Stimulated activated CD4-positive, alpha-beta T cell treated with anti-CD3 and anti-CD28 coated beads, Interleukin-12 subunit alpha, Interleukin-12 subunit beta, amount 100 ng/mL, for 48 hours (primary cell): ENCODE measurements at places on chromosomes 3 and 15.

DNA sequence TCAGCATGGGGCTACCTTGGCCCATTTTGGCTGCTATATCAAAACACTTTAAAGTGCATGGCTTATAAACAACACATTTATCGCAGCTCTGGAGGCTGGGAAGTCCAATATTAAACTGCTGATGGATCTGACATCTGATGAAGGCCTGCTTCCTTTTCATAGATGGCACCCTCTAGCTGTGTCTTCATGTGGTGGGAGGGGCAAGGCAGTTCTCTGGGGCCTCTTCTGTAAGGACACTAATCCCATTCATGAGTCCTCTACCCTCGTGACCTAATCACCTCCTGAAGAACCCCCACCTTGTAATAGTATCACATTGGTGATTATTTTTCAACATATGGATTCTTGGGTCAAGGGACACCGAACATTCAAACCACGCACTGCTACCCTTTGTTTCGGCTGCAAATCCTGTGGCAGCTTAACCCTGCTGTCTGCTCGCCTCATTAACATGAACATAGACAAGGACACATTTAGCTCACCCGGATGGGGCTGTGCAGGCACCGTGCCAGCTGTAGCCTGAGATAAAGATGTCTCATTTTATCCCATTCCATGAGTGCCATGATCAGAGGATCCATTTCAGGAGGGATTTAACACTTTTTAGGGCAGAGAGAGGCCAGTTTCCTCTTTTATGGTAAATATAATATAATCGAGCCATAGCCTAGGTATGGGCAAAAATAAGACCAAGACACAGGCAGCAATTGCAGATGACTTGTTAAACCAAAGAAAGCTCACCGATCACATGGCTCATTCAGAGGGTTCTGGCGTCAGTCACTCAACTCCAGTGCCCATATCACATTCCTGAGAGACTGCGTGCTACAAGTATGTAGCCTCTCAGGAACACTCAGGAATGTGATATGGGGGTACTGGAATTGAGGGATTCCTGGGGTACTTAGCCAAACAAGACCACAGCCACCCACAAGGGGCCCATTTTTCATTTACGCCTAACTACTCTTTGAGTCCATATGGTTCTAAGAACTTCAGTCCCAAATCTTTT lies 251.1 kb upstream of the ST8SIA2 start:
- no peak for DNase-seq

- DNase-seq: no peak
Observed at GRCh38 chr15:99477791-99478471, 87.9 kb upstream of the MEF2A start.

GRCh38 chr15:76993114-76993725 lies 1.7 kb upstream of the PSTPIP1 start:
- DNase-seq: no peak

- DNase-seq: no peak
Observed at GRCh38 chr3:159322322-159322939, 520.6 kb downstream of the MFSD1 start.

DNA sequence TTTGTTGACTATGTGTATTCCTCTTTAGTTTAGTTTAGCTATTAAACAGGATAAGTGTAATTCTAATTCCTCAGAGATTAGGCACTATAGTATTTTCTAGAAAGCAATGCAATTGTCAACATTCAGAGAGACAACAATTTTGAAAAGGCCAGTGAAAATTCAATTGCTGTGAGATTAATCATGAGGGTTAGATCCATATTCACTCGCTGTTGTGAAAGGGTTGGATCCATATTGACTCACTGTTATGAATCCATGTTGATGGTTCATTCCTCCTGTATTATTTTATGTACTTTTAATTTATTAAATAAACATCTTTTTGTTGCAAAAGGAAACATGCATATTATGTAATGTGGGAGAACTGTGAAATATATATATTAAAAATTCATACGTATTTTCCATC lies 641 bp downstream of the TRAT1 start:
- DNase-seq: no peak

GRCh38 chr3:122457706-122458105 lies 41.8 kb upstream of the WDR5B start:
- no peak for DNase-seq

DNA sequence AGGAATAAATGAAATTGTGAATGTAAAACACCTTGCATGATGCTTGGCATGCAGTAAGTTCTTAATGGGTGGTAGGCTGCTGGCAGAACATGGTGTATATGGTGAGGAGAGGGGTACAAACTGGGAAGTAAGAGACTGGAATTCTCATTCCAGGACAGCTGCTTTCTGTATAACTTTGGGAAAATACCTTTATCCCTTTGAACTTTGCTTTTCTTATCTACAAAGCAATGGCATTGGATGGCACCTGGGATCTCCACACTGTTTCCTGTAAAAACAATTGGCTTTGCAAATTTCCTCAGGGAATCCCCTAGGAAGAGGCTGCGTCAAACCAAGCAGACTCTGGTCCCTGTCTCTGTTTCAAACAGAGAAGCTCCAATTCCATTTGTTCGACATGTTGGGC lies 100.7 kb upstream of the SLC4A7 start:
- DNase-seq: no peak
